ENCODE measurements at places on chromosomes 2 and 18.

DNA sequence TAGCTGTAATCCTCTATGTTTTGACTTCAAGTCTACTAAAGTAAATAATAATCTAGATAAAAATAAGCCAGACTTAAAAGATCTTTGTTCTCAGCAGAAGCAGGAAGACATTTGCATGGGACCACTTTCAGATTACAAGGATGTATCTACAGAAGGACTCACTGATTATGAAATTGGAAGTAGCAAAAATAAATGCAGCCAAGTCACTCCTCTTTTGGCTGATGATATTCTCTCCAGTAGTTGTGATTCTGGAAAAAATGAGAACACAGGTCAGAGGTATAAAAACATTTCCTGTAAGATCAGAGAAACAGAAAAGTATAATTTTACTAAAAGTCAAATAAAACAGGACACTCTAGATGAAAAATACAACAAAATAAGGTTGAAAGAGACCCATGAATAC is 338.4 kb downstream of the ZNF804A start:
- DNase-seq, result no peak

GRCh38 chr2:185658750-185659149 is 79.9 kb upstream of the FSIP2 start:
- no peak for DNase-seq

- DNase-seq, result no peak
Observed at GRCh38 chr2:139214801-139215200, 434.6 kb upstream of the NXPH2 start.

- DNase-seq, result no peak
Observed at GRCh38 chr2:72770879-72771461, 54.9 kb downstream of the EXOC6B start.

GRCh38 chr2:179595284-179595683 is 266.1 kb downstream of the ZNF385B start:
- DNase-seq, result no peak

- DNase-seq, result no peak
Observed at GRCh38 chr2:9294764-9295163, 88.2 kb downstream of the ASAP2 start.

DNA sequence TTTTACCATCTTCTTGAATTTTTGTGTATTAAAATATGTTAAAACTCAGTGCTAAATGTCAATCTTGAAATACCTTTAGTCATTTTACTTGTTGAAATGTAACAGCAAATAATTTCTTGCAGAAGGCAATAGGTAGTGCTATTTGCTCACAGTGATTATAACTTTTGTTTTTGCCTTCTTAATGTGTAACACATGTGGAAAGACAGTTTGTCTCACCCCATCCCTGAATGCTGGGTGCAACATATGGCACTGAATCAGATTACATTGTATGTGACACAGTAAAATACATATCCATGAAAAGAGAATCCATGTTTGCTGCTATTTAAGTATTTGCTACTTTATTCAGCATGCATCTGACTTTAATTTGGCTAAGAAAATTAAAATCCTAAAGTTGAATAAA is 35.3 kb downstream of the FRZB start:
- no peak for DNase-seq

GRCh38 chr2:167196461-167197252 is 308.4 kb downstream of the XIRP2 start:
- peak; percentile 43 for DNase-seq

- DNase-seq, result no peak
Observed at GRCh38 chr2:148969659-148970061, 68.8 kb upstream of the LYPD6B start.

GRCh38 chr2:42567806-42568400 is 529 bp upstream of the MTA3 start:
- DNase-seq, result peak; percentile 21

DNA sequence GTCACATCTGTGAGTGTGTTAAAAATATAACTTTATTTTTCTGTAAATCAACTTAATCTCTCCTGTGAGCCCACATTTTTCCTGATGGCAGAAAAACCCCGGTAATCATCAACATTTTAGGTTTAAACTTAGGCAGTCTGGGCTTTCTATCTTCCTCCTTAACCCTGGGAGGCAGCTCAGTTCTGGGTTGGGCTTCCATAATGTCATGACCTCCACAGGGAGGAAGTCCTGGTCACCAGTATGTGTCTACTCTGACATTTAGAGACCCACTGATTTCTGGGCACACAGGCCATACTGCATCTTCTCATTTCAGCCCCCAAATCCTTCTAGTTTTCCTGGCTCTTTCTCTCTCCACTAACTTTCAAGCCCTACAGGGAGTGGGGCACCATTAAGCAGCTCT is 181.2 kb downstream of the DYSF start:
- no peak for DNase-seq

DNA sequence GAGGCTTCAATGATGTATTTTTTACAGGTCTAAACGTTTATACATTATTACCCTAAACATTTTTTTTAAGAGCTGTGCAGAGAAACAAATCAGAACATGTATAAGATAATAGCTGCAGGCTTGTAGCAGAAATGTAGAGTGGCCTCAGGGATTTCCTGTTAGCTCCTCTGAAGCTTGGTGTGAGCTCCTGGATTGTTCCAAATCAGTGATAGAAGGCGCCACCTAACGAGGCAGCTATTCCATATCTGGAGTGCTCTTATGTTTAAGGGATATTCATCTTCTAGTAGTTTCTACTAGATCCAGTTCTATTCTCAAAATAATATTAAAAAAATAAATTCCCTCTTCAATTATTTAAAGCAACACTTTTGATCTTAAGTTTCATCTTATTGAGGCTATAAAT is 93.1 kb downstream of the LRP1B start:
- DNase-seq, result no peak

DNA sequence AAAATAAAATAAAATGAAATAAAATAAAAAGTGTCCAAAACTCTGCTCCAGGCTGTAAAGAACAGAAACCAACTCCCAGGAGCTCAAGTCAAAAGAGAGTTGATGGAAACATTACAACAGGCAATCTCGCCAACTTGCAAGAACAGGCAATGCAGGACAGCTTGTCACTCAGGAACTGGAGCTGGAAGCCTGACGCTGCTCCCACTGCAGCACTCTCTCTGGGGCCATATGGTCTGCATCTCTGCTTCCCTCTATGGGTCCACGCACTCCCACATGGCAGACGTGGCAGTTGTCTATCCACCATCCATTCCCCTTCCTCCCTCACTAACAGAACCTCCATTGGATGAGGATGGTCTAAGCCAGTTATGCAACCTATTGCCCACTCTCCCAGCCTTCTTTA is 23.3 kb upstream of the ARPC2 start:
- no peak for DNase-seq

- DNase-seq, result peak; percentile 66
Observed at GRCh38 chr18:46917803-46918600, 600 bp downstream of the KATNAL2 start.

GRCh38 chr2:101823347-101823791 is 125.9 kb downstream of the MAP4K4 start:
- peak; percentile 57 for DNase-seq

- DNase-seq, result no peak
Observed at GRCh38 chr2:6787376-6787775, 78.3 kb downstream of the CMPK2 start.

DNA sequence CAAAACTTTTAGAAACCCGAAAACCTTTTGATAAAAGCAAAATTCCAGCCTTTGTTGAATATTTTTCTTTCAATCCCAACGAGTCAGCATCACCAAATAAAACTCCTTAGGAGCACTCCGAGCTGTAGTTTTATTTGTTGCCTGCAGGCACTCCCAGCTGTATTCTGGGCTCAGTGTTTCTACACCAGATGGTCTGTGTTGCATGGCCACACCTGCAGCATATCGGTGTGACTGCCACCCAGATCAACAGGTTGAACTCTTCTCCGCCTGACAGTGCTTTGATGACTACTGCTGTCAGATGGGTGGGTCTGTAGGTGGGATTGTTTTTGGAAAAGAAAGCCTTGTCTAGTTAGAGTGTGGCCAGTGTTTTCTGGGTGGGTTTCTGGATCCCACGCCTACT is 32.7 kb downstream of the APCDD1 start:
- DNase-seq, result no peak

DNA sequence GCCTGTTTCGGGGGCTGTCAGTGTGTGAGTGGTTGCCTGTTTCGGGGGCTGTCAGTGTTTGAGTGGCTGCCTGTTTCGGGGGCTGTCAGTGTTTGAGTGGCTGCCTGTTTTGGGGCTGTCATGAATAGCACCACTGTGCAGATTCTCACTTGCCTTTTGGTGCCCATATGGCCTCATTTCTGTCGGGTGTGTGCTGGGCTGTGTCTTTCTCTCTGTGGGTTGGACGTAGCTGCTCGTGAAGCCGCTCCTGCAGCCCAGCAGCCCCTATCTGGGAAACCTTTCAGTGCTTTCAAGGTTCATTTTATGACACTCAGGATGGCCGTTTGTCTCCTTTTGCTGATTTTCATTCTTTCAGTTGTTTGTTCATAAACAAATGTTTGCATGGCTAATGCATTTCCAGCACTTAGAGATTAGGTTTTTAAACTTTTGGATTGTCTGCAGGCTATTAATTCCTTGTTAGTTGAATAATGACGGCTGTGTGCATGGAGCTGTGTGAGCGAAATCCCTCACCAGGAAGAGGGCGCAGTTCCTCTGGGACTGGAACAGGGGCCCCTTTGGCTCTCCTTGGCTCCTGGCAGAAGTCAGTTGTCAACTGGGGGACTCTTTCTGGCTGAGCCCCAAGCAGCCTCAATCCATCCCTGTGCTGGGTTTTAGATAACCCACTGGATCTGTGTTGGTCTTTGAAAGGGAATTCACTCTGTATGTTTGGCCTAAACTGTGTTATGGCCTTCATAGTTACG is 10.8 kb downstream of the AGAP1 start:
- no peak for DNase-seq

DNA sequence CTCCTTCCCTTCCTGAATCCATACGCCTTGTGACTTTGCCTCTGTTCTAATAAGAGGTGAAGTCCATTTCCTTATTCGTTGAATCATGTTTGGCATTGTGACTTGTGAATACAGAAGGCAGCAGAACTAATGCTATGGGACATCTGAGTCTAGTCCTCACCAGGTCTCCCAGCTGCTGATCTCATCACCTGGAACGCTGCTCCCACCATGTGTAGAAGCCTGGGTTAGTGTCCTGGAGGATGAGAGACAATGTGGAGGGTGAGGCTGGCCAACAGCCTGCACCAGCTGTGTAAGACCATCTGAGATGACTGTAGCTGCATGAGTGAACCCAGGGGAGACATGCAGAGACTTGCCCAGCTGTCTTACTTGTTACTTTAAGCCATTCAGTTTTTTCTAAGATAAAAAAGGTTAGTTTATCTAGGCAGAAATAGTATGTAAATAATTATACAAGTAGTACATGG is 3.5 kb upstream of the HAAO start:
- no peak for DNase-seq

DNA sequence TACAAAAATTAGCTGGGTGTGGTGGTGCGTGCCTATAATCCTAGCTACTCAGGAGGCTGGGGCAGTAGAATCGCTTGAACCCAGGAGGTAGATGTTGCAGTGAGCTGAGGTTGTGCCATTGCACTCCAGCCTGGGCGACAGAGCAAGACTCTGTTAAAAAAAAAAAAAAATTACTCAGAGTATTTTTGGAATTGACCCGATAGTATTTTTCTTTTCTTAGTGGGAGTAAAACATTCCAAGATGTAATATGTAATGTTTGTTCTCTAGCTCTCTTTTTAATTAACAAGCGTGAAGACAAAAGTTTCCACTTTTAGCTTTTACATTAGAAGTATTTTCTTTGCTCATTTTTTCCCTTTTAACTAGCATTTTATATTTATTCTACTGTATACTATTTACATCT is 12.0 kb upstream of the TMEM18 start:
- DNase-seq, result no peak

DNA sequence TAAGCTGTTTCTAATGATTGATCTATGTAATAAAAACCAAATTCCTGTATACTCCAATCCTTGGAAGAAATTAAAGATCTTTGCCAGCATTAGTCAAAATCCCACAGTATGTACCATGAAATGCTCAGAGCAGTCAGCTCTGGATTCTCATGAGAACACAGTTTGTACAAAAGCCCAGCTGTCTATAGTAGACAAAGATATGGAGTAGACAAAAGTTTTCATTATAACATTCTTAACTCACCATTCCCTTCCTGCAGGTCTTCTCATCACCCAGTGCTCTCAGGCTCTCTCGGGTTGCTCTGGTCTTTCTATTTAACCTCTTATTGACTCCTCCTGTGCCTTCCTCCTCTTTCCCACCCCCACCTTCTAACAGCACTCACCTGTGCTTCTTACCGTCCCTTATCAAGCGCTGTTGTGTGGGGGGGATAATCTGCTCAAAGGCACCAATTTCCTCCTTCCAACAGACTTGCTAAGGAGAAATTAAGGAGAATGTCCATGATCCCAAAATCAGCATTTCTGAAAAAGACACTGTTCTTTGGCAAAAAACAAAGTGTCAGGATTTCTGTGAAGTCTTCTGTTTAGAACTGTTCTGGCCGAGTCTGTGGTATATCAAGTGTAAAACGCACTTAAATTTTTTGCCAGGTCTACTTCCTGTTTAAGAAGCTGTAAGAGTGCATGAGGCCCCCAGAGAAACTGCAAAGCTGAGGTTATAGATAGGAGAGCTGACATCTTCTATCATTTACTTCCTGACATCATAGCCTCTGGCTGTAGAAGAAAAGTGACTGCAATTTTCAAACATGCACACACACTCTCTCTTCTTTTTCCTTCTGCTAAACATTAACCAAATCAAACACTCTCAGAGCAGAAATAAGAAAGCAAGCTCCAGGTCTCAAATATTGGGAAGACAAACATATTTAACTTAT is 144.1 kb downstream of the EVA1A start:
- no peak for DNase-seq

DNA sequence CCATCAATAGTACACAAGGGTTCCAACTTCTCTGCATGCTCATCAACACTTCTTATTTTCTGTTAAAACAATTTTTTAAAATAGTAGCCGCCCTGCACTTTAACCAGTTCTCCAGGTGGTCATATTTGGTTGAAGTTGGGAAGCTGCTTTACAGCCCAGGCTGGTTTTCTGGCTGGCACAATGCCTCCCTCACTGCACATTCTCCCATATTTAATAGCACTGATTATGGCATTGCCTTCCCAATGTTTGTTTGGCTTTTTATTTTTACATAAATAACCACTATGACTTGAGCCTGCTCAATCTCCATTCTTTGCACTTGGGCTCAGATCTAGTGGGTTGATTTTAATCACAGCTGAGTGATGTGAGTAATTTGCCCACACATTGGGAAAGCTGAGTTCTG is 111.9 kb upstream of the MAP4K3 start:
- no peak for DNase-seq

DNA sequence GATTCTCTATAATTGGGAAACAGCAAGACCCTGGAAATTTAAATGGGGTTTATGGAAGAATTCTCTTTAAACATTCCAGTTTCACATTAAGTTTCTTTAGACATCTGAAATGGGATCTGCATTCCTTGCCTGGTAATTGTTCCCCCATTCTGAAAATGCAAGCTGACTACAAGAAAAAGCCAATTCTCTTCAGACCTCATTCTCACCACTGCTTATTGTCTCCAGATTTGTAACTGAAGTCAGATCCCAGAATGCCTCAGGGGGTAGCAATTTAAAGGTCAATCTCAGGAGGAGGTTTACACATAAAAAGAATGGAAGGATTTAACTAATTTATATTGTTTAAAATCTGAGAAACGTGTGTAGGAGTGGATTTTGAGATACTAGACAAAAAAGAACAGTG is 41.2 kb downstream of the COL3A1 start:
- no peak for DNase-seq
